ENCODE measurements at places on chromosomes 11 and 22.

DNA sequence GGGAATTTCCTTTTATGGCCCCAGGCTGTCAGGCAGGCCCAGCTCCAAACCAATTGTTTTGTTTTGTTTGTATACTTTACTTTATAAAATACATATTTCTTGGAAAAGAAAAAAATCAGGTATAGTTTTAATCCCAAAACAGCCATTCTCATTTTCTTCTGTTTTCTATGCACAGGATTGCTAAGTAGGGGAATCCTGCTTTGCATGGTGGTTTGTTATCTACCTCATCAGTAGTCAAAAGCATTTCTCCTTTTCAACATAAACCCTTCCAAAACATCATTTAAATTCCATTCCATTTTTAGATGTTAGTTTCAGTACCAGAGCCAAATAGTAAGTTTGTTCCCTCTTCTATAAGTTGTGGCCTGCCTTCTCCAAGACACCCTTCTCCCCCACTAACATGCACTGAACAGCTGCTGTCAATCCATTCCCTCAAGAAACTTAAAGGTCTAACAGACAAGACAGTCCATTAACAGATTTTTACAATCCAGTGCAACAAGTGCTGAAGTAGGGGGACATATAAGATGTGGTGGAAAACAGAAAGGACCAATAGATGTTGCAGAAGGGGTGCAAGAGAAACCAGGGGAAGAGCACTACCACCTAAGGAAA, 3.7 kb downstream of the ILK start:
- DNase-seq = no peak

- no peak for DNase-seq
These were observed 813.1 kb upstream of the CCDC179 start for GRCh38 chr11:23673366-23673765.

- no peak for DNase-seq
These were observed 38.6 kb upstream of the XBP1 start for GRCh38 chr22:28838971-28839370.

- peak; percentile 4 for DNase-seq
These were observed 30.3 kb upstream of the ASPHD2 start for GRCh38 chr22:26398741-26399153.

GRCh38 chr11:101870510-101870909, 44.3 kb upstream of the CEP126 start:
- no peak for DNase-seq

- no peak for DNase-seq
These were observed 2.9 kb upstream of the FOSL1 start for GRCh38 chr11:65903068-65903481.

- no peak for DNase-seq
These were observed 420.0 kb downstream of the DYNC2H1 start for GRCh38 chr11:103529181-103529684.

DNA sequence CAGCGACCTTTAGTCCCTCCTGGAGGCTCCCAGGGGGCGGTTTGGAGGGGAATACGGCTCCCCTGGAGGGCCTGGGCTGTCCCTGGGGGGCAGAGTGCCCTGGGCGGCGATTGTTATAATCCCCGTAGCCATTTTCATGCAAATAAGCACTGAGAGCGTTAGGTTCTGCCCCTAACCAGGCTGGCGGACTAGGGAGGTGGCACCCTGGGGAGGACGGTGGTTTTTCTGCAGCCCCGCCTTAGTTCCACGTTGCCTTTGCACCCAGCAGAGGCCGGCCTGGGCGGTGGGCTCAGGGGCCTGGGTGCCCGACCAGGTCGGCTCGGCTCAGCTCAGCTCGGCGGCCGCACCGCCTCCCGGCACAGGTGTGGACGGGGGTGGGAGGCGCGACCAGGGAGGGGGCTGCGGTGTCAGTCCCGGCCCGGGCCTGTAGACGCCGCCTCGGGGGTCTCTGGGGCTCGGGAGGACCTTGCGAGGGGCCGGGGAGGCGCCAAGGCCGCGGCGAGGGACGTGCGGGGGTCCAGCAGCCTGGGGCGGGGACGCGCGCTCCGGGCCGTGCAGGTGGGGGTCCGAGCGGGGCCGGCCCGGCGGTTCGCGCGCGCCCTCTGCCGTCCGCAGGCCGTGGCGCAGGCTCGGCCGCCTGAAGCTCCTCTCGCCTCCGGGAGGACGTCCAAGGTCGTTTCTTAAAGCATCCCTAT, 2.3 kb upstream of the DUSP8 start:
- no peak for DNase-seq

GRCh38 chr11:33640730-33641371, 59.8 kb downstream of the C11orf91 start:
- no peak for DNase-seq

DNA sequence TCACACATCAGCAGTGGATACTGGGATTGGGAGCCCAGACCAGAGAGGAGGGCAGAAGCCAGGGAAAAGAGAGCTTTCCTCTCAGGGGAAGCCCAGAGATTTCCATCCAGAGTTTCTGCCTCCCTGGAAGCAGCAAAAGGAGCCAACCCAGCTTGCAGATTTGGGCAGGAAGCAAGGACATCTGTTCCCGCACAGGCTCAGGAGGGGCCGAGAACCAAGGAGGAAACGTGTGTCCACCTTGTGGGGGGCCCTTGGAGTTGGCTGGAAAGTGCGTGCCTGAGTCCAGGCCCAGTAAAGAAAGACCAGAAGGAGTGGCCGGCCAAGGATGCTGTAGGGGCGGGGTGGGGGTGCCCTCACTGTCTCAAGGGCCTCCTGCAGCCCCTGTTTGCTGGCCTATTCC, 6.0 kb upstream of the NPTXR start:
- no peak for DNase-seq

DNA sequence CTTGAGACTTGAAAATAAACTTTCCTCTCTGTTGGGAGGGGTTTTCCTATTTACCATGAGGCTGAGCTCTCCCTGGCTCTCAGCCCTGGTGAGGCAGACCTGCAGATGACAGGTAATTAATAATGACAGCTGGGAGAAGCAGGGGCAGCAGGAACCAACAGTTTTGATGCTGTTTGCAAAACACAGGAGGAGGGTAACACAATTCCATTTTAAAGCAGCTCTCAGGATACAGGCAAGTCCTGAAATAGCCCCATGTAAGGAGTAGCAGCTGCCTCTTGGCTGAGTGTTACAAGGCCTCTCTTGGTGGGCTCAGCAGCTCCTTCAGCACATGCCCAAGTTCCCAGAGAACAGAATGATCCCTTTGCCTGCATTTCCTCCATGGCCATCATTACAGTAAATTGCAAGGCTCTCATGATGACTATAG, 13.3 kb downstream of the PARVA start:
- DNase-seq = no peak

- no peak for DNase-seq
These were observed 7.1 kb upstream of the FLI1 start for GRCh38 chr11:128686745-128687177.

DNA sequence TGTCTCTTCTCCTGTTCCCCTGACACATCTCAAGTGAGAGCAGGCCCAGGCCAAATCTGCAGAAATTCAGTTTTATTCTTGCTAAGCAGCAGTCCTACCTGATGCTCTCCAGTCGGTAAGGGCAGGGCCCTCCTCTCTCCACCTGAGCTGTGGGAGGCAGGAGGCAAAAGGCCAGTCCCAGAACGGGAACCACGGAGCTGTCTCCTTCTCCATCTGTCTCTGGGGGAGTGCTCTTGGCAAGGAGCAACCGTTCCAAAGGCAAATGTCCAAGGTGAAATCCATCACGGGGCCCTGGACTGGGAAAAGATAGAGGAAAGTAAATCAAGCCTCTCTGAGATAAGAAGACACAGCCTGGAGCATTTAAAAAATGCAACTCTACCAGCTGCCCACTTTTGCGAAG, 65.2 kb upstream of the CDON start:
- no peak for DNase-seq

GRCh38 chr22:29009148-29009547, 52.5 kb downstream of the C22orf31 start:
- DNase-seq = no peak

GRCh38 chr11:130947058-130947457, 30.8 kb upstream of the SNX19 start:
- DNase-seq = no peak

DNA sequence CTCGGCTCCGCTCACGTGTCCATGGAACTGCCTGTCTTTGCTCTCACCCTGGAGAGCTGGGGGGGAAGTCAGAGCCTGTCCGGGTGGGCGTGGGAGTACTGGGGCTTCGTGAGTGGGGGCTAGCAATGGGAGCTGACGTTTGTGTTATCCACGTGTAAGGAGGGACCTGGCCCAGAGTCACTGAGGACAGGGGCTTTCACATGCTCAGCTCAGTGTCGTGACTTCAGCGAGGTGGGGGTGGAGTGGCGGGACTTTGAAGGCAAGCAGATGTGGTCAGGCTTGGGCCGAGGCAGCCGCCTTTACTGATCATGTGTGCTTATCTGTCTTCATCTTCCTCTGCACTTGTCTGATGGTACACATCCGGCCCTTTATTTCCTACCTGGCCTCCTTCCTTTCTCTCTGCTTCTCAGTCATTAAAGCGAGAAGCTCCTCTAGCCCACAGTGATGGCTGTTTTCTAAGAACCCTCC, 113.1 kb upstream of the NNMT start:
- DNase-seq = peak; percentile 61

GRCh38 chr11:70153133-70153727, 49.9 kb upstream of the FADD start:
- no peak for DNase-seq

DNA sequence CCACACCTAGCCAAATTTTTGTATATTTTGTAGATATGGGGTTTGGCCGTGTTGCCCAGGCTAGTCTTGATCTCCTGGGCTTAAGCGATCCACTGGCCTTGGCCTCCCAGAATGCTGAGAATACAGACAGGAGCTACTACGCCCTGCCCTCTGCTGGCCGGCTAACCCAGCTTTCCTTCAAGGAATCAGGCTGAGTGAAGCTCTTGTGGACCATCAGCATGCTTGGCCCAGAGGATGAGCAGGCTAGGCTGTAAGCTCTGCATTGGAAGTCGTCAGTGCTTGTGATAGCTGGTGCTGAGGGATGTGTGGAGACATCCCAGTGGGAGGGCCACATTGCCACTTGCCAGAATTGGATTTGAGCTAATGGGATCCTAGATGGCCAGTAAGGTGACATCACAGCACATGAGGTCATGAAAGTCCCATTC, 60.6 kb downstream of the MED15 start:
- DNase-seq = no peak

- no peak for DNase-seq
These were observed 198.5 kb upstream of the SORL1-AS1 start for GRCh38 chr11:121651257-121651605.

GRCh38 chr22:38110863-38111852, 674 bp upstream of the BAIAP2L2 start:
- DNase-seq = no peak

DNA sequence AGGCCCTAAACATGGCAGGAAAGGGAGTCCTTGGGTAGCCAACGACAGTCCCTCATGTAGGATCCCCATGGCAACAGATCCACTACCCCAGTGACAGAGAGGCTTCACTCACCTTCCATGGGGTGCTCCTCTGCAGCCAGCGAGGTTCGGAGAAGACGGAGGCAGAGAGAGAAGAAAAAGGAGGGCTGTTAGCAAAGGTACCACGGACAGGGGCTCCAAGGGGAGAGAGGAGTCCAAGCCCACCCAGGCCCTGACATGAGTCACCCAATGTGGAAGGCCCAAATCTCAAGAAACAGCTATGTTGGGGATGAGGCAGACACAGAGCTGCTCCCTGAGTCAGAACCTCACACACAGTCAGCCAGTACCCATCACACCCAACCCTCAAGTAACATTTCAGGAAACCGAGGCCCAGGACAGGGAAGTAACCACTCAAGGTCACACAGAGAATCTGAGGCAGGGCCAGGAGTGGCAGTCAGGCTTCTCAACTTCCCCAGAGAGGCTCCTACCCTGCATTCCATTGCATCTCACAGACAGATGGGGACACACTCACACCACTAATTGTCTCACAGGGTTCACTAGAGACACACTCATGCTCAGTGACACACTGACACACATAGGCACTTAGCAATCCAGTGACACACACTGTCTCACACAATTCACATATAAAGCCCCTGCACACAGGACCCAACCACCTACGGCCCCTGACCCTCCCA, 25.2 kb downstream of the NRXN2 start:
- no peak for DNase-seq

DNA sequence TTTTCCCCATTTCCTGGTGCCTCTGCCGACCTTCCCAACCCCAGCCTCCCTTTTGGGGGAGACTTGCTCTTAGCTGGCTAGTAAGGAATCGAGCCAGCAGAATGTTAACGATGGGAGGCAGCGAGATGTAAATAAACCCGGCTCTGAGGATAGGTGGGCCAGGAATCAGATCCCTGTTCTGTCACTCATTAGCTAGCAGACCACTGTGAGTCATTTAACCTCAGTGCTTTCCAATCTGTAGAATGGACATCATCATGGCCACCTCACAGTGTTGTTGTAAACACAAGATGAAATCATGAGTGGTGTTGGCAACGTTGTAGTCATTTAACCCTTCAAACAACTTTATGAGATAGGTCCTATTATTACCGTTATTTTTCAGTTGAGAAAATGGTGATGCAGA, 208.6 kb downstream of the KIRREL3 start:
- no peak for DNase-seq

DNA sequence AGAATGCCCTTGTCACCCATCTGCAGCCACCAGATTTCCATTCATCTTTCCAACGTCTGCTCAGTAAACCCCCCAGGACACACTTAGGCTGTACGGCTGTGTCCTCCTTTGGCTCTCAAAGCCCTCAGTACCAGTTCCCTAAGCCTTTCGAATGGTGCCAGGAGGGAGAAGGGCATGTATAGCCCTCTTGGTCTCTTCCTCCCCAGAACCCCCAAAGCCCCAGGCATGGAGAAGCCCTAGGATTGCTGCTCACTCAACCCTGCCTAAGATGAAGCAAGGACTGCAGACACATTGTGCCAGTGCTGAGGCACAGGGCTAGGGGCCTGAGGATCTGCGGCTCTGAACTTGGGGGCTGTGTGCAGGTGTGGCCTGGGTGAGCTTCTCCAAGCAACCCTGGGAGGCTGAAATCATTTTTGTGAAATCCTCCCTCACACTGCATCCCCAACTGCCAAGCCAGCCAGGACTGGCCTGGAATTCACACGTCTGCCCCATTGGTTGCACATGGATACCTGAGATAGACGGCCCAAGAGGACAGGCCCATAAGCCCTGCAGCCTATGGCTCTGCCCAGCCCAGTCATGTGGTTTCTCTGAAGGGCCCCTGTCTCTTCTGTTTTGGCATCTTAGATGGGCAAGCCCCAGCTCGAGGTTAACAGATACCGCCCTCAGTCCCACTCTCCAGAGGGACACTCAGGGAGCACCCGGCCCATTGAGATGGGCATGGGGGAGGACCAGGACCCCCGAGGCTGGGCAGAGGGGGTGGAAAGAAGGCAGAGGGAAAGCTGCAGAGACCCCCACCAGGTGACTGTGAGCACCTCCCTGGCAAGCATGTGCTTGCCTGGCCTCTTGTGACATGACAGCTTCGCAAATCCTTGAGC, 34.0 kb downstream of the KCNQ1OT1 start:
- DNase-seq = no peak

Data from stimulated activated CD8-positive, alpha-beta memory T cell treated with anti-CD3 and anti-CD28 coated beads, Interleukin-15, amount 100 ng/mL, for 4 hours (primary cell).